ENCODE measurements at places on chromosomes 13 and 19.

GRCh38 chr19:49596954-49597702, 6.1 kb downstream of the PRR12 start:
- no peak for DNase-seq

DNA sequence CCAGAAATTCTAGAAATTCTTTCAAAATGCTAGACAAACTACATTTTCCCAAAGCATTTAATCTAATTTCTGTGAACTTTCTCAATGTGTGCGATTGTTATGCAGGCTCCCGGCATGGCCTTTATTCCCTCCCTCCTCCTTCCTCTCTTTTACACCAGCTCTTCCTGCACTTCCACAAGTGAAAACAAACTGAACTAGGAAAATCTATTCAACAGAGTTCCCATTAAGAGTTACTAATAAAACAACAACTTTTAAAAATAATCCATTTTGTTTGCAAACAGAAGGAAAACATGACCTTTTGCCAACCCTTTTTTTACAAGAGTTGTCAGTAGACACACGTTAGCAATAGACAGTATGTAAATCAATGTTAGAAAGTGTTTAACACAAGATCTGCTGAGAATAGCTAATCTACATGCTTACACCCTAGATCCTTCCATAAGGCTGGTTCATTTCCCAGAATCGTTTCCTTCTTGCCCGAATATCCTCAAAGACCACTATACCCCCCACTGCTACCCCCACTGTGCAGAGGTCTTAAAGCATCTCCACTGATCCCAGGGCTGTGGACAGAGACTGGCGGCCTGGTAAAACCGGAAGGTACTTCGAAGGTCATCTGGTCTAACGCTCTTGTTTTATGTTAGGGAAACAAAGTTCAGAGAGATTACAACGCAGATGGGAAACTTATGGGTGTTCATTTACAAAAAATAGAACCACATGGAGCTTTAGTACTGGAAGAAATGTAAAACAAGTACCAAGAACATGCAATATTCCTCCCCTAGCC, 98.0 kb downstream of the FOXO1 start:
- DNase-seq, result no peak

- no peak for DNase-seq
Measured at GRCh38 chr19:398719-399118, 10.2 kb downstream of the C2CD4C start.

- DNase-seq, result no peak
Measured at GRCh38 chr19:23437901-23438300, 42.6 kb upstream of the ZNF91 start.

DNA sequence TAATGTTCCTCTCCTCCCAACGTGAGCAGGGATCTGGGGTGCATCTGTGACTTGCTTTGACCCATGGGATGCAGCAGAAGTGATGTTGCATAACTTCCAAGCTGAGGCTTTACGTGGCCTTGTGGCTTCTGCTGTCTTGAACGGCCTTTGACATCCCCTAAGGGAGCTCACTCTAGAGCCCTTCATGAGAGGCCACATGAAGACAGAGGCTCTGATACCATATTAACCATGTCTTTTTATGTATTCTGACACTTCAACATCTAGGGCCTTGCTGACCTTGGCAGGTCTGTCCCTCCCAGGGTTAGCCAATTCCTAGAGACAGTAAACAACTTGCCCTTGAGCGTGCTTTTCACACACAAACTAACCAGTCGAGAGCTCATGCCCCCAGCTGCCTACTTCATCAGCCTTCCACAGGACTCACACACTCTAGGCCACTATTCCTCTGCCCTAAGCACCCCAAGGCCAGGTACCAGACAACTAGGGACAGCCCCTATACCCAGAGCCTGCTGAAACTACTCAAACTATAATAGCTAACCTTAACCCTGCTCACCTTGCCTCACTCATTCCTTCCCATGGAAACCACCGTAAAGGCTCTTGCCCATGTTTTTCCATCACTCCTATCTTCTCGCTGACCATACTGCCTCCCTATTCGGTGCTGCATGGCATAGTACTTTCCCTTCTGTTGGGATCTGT, 45.4 kb downstream of the CCDC70 start:
- peak; percentile 31 for DNase-seq

DNA sequence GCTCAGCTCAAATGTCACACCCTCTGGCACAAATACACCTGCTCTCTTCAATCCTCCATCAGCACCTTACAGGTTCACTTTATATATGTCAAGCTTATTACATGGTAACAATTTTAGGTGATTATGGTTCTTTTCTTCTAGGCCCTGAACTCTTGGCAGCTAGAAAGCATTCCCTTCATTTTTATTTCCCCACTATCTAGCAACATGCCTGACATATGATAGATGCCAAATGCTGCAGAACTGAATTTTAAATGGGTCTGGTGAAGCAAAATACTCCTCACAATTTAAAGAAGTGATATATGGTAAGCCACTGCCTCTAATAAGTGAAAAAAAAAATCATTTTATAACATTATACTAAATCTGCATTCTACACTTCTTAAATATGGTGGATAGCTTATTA, 95.2 kb downstream of the USP12 start:
- DNase-seq, result no peak

All from activated CD4-positive, alpha-beta T cell treated with anti-CD3 and anti-CD28 coated beads, Interleukin-10, Interleukin-2, amounts not matched to agents 100 ng/mL and 50 ng/mL, durations not matched to agents 16 hours and 8 hours (primary cell).